ENCODE measurements at places on chromosomes 3 and 15. TPM values are rescaled to one million over a fixed set of nuclear protein-coding genes. Genes with fewer than 3 reads are reported as not detected.

The TYRO3 gene
- total RNA-seq = 1.5 TPM

The DUOXA2 gene
- total RNA-seq = not detected

The SAMD7 gene
- total RNA-seq = not detected

The SMAD6 gene
- 0.33 TPM for total RNA-seq

The CFAP92 gene
- 0.33 TPM for total RNA-seq

The TRAIP gene
- 5.7 TPM for total RNA-seq

The CHCHD4 gene
- 2.7 TPM for total RNA-seq

The GPR27 gene
- total RNA-seq = 1.0 TPM

The ACTC1 gene
- total RNA-seq = not detected

The FGD5 gene
- total RNA-seq = 0.32 TPM

The TMEM40 gene
- total RNA-seq = not detected

The THBS1 gene
- 4.1 TPM for total RNA-seq

The GRK7 gene
- total RNA-seq = 0.15 TPM

The HTR3E gene
- total RNA-seq = not detected

The UBAP1L gene
- total RNA-seq = 15.1 TPM

The NKTR gene
- 238 TPM for total RNA-seq

The ALS2CL gene
- total RNA-seq = 37.5 TPM

The TRPM1 gene
- not detected for total RNA-seq

The KBTBD12 gene
- total RNA-seq = not detected

The ZNF662 gene
- 2.9 TPM for total RNA-seq

The ROPN1B gene
- total RNA-seq = not detected

The FAN1 gene
- 30.0 TPM for total RNA-seq

The C3orf52 gene
- 1.5 TPM for total RNA-seq

The PLSCR2 gene
- total RNA-seq = not detected

The SKIC8 gene
- total RNA-seq = 33.5 TPM

The SI gene
- total RNA-seq = not detected
